ENCODE measurements at places on chromosomes 5 and 9. TPM values are rescaled to one million over a fixed set of nuclear protein-coding genes. Genes with fewer than 3 reads are reported as not detected.

- no peak for DNase-seq
These were observed 405.8 kb upstream of the PTGER4 start for GRCh38 chr5:40273936-40274335.

DNA sequence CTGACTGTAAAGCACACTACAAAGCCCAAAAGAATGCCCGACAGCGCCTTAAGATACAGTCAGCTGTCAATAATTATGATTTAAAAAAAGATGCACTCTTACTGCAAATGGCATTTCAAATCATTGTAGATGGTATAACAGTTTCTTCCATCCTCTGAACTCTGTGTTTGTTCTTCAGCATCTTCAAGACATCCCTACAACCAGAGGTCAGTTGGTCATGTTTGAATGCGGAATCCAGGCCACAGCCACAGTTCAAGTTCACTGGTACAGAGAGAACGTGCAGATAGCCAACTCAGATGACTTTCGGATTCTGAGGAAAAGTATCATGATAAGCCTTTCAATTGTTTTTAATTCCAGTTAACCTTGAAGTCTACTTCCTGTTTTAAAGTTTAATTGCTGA lies 8.7 kb upstream of the MYOT start:
- no peak for DNase-seq

DNA sequence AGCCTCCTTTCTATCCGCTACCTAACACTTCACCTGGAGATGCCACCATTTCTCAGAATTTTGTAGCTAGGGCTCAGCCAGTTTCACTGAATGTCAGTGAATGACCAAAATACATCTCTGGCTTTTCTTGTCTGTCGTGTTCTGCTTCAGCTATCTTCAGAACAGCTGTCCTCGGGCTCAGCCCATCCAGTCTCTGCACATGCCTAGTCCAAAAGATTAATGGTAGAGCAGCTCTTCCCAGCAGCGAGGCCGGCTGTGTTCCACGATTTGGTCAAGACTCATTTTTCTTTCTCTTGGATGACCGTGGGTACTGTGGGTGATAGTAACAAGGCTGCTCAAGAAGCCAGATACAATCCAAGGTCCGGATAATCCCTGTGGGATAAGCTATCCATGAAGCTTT lies 342.8 kb downstream of the GABRG2 start:
- no peak for DNase-seq

GRCh38 chr9:9102295-9102694 lies 1302.7 kb upstream of the DMAC1 start:
- peak; percentile 13 for DNase-seq

DNA sequence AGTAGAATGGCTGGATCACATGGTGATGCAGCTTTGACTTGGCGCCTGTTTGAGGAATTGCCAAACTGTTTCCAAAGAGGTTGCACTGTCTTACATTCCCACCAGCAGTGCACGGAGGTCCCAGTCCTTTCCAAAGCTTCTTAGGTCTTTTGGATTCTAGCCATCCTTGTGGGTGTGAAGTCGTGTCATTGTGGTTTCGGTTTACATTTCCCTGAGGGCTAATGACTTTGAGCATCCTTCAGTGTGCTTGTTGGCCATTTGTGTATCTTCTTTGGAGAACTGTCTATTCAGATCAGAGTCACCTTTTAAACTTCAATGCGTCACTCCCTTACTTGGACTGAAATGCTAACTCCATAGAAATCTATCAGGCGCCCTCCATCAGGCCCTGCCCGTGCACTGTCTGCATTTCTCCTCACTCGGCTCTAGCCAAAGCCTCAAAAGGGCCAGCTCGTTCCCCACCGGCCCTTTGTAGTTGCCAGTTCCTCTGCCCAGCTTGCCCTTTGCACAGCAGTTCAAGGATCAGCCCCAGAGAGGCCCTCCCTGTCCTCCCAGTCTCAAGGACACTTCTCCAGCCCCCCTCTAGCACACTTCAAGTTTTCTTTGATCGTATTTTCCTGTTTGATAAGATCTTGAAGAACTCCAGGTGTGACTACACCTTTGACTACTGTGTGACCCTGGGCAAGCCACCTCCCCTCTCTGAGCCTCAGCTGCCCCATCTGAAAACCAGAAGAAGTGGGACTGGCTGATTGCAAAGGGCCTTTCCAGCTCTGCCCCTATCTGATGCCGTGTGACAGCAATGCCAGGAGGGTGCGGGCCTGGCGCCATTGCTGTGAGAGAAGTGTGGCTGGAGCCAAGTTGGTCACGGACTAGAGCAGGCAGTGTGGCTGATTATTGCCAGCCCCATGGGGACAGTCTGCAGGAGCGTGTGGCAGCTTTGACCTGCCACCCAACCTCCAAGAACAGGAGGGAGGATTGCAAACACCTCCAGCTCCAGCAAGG lies 5.6 kb downstream of the HRH2 start:
- DNase-seq = peak; percentile 45

GRCh38 chr9:80906728-80907127 lies 782.6 kb downstream of the TLE1 start:
- no peak for DNase-seq

PTPRD gene
- 145 TPM for total RNA-seq

NSMF gene
- 34.1 TPM for total RNA-seq

Measured in lung (tissue), 17 donors.